ENCODE measurements at places on chromosomes 5 and 9.
A peak's percentile ranks its signal among the peaks of the same experiment; 100 is the strongest.

- no peak for DNase-seq
Observed at GRCh38 chr9:15238646-15239045, 68.4 kb downstream of the TTC39B start.

- DNase-seq, result no peak
Observed at GRCh38 chr5:119255571-119256356, 100.1 kb upstream of the TNFAIP8 start.

DNA sequence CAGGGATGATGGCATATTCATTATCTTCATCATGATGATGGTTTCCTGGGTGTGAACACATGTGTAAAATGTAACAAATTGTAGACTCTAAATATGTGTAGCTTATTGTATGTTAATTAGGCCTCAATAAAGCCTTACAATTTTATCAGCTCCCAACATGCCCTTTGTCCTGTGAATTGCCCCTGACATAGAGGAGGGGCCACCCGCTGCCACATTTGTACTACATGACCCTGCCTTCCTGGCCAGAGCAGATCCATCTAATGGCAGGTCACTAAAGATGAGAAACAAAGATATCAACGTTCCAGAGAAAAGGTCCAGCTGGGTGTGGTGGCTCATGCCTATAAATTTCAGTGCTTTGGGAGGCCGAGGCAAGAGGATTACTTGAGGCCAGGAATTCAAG is 117.2 kb downstream of the CAAP1 start:
- DNase-seq, result no peak

DNA sequence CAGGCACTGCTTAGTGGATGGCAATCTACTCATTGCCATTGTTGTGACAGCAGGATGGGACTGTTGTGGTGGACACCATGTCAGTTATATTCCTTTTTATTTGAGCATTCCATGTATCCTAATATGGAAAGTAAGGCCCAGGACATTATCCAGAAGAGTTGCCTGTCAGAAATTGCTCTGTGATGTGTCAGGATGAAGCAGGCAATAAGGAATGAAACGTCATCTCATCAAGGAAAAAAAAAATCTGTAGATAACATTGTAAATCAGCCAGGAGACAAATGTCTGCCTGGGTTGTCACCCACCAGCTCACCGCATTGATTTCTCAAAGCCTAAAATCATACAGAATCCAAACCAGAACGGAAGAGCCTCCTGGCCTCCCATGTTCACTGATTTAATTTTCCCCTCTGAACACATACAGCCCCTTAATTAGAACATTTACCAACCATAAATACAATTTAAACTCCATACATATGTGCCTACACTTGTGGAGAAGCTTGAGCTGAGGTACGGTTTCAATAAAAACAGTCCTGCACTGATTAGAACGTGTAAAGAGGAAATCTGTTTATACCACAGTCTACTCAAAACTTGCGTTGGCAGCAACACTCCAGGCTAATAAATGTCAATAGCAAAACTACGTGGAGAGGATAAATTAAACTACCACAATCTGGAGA is 73.9 kb downstream of the FOXD1 start:
- no peak for DNase-seq

DNA sequence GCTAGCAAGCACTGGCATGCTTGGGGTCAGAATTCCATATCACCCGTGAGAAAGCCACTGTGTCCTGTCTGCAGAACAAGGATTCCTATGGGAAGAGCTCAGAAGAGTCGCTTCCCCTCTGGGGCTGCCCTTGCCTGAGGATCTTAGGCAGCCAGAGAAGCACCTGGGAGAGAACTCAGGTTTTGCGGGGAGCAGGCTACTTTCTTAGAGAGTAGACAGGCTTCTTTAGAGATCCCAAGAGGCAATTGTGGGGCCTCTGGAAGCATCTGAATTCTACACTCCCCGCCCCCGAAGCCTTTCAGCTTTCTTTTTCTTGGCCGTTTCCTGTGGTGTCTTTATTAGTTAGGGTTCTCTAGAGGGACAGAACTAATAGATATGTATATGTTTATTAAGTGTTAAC is 40.9 kb downstream of the PHF2 start:
- DNase-seq, result no peak

GRCh38 chr9:5489630-5490490 is 20.5 kb upstream of the PDCD1LG2 start:
- DNase-seq, result no peak

- DNase-seq, result peak; percentile 69
Observed at GRCh38 chr9:29211580-29212396, 1638.5 kb upstream of the C9orf72 start.

DNA sequence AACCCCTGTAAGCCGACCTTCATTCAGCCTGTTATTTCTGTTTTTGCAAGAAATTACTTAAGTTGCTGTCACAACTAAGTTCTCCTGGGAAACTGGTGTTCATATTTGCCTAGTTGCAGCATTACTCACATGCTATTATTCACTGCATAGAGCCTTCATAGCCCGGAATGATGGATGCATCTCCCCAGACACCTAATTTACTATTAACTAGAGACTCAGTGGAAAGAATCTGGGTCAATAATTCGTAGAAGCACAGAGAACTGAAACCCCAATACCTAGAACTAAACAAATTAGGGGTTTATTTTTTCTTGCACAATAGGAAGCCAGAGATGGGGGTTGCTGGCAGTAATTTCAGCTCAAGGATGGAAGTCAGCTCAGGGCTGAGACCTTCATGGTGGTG is 45.7 kb upstream of the FAM170A start:
- no peak for DNase-seq

GRCh38 chr9:93546356-93546755 is 30.0 kb upstream of the PHF2 start:
- DNase-seq, result no peak

DNA sequence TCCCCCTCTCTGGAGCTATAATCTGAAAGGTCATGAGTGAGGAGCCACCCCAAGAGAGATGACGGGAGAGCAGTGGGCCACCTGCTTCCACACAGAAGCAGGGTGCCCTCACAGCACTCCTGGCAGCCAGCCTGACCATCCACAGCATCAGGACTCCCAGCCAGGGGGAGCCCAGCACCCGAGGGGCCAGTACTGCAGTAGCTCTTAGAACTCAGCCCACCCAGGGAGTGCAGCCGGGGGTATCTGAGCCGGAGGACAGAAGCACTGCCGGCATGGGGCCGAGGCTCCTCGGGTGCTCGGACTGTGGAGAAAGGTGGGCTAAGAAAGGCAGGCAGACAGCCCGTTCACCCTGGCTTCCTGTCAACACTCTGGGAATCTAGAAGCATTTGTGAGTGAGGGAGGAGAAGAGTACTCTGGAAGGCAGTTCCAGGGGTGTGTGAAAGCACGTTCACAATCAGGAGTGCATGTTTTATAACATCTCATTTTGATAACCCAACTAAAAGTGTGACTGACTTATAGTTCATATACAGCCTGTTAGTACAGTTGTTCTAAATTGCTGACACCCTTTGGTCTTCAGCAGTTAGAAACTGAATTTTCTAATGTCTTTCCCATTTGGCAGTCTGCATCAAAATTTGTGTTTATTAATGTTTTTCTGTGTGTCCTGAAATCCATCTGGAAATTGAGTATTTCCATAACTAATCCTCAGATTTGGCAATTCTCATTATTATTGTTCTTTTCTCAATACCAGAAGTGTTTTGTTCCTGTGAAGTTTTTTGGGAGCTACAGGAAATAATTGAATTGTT is 25.9 kb upstream of the ASPN start:
- DNase-seq, result no peak

All from activated T-cell treated with anti-CD3 and anti-CD28 coated beads, Interleukin-2, amount 50 U/mL, for 48 hours (primary cell).